Smooth muscle cell of the brain vasculature (primary cell): ENCODE measurements at places on chromosomes 1 and 21.

GRCh38 chr1:25576459-25577133 is 33.2 kb downstream of the LDLRAP1 start:
- DNase-seq = no peak

GRCh38 chr1:215140135-215140534 is 57.6 kb downstream of the KCNK2 start:
- no peak for DNase-seq

DNA sequence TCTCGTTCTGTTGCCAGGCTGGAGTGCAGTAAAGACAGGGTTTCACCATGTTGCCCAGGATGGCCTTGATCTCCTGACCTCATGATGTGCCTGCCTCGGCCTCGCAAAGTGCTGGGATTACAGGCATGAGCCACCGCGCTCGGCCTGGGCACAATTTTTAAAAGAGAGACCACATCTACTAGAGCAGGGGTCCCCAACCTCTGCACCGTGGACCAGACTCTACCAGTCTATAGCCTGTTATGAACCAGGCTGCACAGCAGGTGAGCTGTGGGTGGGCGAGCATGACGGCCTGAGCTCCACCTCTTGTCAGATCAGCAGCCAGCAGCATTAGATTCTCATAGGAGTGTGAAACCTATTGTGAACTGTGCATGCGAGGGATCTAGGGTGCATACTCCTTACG is 20.8 kb downstream of the TNNT2 start:
- no peak for DNase-seq

GRCh38 chr1:218292515-218292914 is 7.4 kb downstream of the RRP15 start:
- no peak for DNase-seq

DNA sequence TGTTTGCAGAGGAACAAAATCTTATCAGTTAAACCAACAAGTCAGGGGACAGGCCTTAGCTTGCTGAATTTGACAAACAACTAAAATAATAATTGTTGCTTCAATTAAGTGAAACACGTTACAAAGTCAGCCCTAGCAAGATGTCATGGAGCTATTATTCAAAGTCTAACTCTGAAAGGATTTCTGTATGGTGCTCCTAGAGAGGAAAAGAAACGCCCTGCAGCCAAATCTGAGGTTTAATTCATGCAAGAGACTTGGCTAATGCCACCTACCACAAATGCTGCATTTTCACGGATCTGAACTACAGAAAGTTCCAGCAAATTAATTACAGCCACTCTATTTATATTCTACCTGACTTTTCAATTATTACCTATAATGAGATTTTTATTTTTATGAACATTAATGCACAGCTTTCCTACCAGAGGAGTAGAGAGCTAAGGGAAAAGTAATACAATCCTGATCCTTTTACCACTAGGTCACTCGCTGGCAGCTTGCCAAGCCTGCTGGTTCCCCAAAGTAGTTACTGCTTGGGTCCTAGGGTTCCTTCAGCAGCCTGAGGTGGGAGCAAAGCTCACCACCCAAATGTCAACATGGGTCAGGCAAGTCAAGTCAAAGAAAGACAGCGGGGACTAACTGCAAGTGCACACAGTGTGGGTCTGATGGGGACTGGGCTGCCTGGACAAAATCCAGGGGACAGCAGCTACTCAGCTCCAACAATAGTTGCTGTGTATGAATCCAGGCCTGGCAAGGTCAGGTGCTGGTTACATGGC is 8.5 kb downstream of the COLGALT2 start:
- DNase-seq = no peak

- DNase-seq = no peak
Observed at GRCh38 chr1:201912832-201913231, 24.1 kb downstream of the SHISA4 start.

DNA sequence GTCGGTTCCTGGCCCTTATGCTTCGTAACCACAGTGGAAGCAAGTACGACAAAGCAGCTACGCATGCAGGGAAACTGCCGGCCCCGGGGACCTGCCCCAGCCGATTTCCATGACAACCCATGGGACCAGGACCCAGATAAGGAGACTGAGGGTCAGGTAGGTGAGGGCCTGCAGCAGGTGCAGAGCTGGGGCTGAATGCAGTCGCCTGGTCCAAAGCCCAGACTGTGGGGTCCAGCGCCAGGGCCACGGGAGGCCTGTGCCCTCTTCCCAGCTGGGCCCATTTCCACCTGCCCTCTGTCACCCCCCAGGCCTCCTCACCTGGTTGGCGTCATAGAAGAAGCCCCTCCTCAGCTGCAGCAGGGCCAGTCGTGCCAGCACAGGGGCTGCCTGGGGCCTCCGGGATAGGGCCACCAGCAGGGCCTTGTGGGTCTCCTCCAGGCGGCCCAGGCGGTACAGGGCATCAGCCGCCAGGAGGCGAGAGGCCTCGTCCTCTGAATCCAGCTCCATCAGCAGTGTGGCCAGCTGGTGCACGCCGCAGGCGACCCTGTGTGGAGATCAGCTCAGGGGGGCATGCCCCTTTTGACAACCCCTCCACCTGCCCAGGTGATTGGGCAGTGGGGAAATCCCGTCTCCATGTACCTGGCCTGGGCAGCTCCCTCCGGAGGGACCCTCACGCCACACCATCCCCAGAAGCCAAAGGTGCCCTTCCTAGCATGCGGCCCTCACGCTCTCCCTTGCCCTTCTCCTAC is 14.2 kb downstream of the TTC34 start:
- no peak for DNase-seq

DNA sequence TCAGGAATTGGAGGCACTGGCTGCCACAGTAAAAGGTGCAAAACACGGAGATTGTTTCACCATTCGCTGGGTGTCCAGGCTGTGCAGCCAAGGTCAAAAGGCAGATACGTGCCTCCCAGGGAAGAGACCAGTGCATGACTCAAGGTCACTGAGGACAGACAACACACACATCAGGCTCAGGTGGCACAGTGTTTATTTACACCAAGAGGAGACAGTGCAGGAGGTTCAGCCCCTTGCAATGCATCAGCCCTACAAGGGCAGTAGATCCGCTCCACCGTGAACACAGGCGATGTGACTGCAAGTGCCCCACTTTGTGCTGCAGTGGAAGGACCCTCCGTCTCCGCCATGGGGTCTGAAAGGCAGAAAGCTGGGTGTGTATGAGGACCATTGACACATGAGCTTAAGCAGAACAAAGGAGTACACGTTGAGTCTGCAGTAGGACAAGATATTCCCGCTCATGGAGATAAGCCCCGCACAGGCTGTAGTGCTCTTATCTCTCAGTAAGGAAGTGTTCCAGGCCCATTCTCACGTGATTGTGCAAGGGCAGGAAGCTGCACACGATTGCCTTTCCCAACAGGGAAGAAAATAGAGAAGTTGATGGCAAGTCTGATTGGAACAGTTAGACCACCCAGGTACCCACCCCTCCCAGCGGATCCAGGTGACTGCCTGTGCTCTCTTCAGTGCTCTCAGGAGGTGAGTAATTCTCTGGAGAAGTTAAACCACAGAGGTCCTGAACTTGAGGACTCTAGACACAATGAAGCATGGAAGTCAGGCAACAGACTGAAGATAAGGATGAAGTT is 37.5 kb upstream of the QSOX1 start:
- DNase-seq = no peak

- no peak for DNase-seq
Observed at GRCh38 chr1:75265792-75266191, 131.6 kb downstream of the LHX8 start.

DNA sequence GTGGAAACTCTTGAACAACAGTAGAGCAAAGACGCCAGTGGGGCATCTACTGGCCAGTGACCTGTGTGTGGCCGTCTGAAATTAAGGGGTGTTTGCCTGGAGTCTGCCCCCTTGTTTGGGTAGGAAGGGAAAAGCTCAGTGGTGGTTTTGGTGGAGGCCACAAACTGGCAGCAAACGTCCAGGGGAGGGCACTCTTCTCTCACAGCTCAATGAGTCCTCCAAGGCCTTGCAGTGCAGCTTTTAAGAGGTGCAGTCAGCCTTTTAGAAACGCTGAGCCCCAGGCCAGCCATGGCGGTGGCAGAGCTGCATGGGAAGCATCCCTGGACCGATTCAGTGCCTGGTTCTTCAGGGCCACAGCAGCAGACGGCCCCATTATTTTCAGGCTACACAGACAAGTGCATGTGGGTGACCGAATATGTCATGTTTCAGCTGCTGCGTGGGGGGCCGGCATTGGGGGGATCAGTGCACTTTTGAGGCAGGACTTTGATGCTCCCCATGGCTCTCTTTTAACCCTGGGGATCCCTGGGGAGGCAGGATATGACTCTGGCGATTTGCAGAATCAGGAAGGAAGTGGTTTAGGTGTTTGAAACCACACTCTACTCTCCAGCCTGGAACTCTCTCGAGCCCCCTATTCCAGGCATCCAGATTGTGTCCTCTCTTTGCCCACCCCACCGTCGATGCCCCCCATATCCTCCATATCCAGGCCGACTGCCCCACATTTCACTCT is 414.0 kb downstream of the PRDM2 start:
- no peak for DNase-seq

DNA sequence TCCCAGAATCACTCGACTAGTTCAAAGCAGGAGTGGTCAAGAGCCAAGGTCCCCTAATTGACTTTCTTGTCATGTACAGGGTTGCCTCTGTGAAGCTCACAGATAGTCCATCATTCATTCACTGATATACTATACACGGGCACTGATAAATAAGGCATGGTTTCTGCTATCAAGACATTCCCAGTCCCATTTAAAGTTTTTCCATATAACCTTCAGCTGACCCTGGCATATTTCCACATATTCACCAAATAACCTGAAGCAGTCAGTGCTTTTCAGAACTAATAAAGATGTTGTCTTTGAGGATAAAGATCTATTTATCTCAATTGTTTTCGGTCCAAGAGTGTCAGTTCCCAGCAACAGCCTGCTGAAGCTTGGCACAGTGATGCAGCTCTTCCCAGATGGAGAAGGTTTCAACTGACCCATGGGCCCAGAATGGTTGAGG is 173.4 kb downstream of the ZZZ3 start:
- no peak for DNase-seq

GRCh38 chr1:13921190-13921589 is 221.2 kb downstream of the PRDM2 start:
- no peak for DNase-seq

DNA sequence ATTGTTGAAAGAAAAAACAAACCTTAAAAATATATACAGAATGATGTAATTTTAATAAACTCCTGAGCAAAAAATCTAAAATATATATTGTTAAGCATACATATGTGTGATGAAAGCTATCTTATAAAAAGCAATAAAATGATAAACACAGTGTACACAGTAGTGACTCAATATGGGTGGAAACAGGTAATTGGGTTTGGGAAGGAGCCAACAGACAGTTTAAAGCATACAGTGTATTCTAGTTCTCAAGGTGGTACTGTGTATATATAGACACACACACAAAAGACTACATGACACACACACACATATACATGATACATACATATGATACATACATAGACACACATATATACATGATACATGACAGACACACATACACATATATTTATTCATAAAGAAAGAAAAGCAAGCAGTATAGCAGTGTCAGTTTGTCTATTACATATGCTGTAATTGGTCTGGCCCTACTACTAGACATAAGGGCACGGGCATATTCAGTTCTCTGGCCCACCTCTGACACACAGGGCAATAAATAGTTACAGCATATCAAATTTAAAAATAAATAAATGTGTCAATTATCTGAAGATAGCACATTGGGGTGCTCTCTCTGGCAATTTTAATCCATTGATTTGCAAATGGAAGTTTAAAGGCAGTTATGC is 330.2 kb downstream of the S1PR1 start:
- no peak for DNase-seq

DNA sequence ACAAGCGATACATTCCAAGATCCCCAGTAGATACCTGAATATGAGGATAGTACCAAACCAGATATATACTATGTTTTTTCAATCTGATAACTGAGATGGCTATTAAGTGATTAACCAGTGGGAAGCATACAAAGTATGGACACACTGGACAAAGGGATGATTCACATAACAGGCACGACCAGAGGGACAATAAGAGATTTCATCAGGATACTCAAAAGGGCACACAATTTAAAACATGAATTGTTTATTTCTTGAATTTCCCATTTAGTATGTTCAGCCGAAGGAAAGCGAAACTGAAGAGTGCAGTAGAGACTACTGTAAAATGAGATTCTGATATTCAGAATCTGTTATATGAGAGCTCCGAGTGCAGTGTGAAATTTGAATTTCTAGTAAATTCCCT is 10.6 kb downstream of the ZZZ3 start:
- DNase-seq = no peak

- DNase-seq = no peak
Observed at GRCh38 chr1:37509181-37509580, 5.4 kb downstream of the MEAF6 start.

- no peak for DNase-seq
Observed at GRCh38 chr1:94634977-94635416, 93.4 kb upstream of the F3 start.

DNA sequence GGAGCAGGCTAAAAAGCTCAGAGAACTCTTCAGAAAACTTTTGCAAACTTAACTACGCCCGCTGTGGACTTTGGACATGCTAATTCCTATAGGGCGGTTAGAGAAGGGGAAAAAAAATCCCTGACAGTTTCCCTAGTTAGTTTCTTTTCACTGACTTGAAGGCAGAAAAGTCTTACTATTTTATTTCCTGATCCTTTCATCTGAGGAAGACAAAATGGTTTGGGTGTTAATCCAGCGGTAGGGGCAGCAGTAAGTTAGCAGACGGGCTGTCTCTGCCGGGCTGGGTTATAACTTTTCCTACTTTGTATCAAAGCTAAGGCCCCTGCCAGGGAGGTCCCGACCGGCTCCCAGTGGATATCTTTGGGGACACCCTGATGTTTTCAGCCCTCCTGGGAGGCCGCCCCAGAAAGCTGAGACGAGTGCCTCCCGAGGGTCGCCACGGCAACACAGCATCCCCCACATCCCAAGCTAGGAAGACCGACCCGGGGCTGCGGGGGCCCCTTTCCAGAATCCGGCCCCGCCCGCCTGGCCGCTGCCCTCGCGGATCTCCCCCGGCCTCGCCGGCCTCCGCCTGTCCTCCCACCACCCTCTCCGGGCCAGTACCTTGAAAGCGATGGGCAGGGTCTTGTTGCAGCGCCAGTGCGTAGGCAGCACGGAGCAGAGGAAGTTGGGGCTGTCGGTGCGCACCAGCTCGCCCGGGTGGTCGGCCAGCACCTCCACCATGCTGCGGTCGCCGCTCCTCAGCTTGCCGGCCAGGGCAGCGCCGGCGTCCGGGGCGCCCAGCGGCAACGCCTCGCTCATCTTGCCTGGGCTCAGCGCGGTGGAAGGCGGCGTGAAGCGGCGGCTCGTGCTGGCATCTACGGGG is 162.6 kb downstream of the RUNX1 start:
- DNase-seq = no peak

- no peak for DNase-seq
Observed at GRCh38 chr1:20511518-20512428, 3.8 kb upstream of the MUL1 start.

DNA sequence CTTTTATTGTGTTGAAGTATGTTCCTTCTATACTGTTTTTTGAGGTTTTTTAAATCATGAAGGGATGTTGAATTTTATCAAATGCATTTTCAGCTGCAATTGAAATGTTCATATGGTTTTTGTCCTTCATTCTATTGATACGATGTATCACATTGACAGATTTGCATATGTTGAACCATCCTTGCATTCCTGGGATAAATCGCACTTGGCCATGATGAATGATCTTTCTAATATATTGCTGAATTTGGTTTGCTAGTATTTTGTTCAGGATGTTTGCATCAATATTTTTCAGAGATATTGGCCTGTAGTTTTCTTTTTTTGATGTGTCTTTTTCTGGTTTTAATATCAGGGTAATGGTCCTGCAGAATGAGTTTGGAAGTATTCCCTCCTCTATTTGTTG is 214.0 kb downstream of the LMO4 start:
- DNase-seq = no peak
